ENCODE measurements at places on chromosomes 7 and 10.

GRCh38 chr7:27185013-27185853, at the start of gene HOXA11:
HOXA11 (minus strand) TSS chr7:27185232; CDS start chr7:27185144, 88 bp downstream.
- no peak for DNase-seq

GRCh38 chr10:100827819-100828737, 82.7 kb downstream of the PAX2 start:
- DNase-seq = no peak

- no peak for DNase-seq
Observed at GRCh38 chr10:109127363-109127762, 795.9 kb downstream of the XPNPEP1 start.

DNA sequence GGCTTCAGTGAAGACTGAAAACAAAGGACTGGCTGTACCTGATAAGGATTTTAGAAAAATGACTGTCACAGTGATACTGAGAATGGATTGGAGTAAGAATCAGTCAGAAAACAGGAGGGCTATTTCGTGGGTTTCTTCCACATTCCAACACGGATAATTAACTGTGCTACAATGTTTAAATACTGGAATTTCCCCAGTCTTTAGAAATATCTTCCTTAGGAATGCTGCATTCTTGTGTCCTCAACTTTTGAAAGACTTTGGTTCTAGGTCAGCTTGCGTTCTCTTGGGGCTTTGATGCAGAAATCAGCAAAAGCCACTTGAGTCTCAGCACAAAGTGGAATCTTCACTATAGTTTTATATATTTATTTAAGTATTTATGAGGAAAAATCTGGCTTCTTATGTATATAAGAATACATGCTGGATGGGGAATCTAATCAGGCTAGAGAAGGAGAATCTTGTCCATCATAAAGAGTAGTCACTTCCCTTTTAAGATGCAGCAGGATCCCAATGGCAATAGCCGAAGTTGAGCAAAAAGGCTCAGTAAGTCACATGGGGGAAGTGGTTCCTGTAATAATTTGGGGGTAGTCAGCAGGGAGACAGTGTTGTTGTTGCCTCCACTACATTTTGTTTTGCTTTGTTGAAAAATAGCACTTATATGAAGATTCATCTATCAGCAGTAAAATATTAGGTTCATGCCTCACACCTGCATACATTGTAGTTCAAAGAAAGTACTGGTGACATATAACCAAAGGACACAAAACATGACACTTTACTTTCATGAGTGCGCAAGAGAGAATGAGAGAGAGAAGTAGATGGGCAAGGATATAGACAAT, 86.0 kb downstream of the CH25H start:
- no peak for DNase-seq

GRCh38 chr7:151851145-151851751, 25.7 kb downstream of the PRKAG2 start:
- DNase-seq = no peak

DNA sequence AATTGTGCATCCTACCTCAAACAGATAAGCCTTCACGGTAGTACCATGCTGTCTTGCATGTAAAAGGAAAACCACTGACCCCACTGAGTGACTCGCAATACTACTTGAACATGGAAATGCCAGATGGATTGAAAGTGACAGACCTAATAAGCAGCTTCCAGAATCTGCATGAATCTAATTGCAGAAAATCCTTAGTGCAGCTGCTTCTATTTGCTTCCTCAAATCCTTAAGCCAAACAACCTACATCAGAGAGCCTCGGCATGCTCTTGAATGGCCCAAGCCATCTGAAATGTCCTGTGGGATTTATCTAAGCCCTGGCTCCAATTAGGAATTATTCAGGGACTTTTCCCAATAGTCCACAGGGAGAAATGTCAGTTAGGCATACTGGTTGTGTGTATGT, 509.5 kb upstream of the CELF2 start:
- no peak for DNase-seq

DNA sequence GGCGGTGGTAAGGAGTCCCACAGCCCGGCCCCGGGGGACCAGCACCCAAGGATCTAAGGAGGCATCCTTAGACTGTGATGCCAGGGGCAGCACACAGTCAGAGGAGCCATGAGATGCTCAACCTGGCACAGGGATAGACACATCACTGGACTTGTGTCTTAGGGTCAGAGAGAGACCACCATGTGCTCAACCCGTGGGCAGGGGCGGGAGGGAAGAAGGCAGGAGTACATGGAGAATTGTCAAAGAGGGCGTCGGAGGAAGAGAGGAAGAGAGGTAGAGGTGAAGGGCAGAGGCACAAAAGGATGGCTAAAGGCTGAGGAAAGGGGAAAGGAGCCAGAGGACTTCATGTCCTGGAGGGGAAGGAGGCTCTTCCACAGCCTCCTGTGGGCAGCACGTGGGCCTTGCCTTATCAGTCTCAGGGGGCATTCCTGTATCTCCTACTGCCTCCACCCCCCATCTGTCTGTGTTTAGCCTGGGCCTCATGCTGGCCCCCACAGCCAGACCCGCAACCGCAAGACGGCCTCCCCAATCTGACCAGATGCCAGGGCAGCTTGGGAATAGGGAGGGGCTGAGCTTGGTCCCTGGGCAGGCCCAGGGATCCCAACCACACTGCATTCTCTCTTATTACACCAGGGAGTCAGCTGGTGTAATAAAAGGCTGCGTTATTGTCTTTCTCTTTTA, 2.2 kb downstream of the ADCY1 start:
- DNase-seq = no peak

- DNase-seq = peak; percentile 67
Observed at GRCh38 chr7:50449881-50450589, at the start of gene FIGNL1. FIGNL1 (minus strand) TSS chr7:50450350; CDS start chr7:50447287, 3,063 bp downstream.

GRCh38 chr10:20682782-20683181, 214.3 kb downstream of the NEBL start:
- DNase-seq = no peak

GRCh38 chr7:93830141-93830925, 60.2 kb downstream of the TFPI2 start:
- DNase-seq = no peak

DNA sequence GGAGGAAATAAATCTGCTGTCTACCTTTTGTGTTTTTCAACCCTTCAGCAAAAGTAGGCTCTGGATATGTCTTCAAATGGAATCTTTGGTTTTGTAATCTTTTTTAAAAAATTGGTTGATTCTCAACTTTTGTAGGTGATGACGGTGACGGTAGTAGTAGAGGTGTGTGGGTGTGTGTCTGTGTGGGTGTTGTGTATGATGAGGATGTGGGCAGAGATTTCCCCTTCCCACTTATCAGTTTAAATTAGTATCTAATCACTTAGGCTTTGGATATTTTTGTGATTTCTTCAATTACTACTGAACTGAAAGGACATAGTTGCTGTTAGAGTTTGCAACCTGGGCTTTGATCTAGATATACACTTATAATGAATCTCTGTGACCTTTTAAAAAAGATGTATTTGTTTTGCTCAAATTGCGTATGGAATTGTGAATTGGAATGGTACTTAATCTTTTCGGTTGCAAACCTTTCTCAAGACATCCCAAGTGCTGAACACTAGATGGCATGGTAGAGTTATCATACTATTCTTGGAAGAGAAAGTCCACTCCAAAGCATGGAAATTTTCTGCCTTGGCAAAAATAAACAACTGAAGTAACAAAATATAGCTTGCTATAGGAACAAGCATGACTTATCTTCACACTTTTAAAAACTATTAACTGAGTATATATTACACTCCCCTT, 51.9 kb upstream of the A1CF start:
- DNase-seq = no peak

DNA sequence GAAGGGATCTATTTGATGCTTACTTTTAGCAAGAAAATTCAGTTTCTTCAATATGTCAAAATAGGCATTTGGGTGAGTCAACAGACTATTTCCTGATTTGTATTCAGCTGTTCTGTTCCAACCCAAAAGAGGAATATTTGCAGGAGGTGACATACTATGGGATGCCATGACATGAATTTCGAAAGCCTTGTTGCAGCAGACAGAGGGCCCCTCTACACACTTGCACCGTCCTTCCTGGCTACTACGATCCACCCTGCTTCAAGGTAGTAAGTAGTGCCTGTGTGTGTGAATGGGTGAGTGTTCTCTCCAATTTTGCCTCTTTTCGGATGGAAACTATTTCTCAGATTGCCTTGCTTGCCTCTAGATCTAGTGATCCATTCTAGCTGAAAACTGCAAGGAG, 413.0 kb upstream of the ADARB2 start:
- DNase-seq = no peak

GRCh38 chr10:72654720-72655119, 28.8 kb upstream of the MICU1 start:
- no peak for DNase-seq

DNA sequence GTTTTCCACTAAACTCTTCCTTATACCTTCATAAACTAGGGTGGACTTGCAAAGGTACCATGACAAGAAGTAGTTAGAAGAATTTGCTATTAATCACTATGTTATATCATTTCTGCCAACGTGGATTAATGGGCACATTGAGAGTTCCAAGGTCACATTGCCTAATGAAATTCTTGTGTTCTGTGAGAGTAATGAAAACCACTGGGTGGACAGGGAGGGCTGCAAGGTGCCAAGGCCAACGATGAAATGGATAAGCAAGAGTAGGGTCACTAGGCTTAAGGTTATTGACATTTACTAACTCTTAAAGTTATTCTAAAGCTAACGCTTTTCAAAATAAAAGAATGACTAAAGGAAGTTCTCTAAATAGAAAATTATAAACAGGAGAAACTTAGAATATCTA, 6.6 kb upstream of the ABCB4 start:
- no peak for DNase-seq

GRCh38 chr7:28408105-28408959, 4.0 kb upstream of the CREB5 start:
- no peak for DNase-seq

GRCh38 chr7:47744883-47745282, 163.0 kb upstream of the TNS3 start:
- DNase-seq = no peak

DNA sequence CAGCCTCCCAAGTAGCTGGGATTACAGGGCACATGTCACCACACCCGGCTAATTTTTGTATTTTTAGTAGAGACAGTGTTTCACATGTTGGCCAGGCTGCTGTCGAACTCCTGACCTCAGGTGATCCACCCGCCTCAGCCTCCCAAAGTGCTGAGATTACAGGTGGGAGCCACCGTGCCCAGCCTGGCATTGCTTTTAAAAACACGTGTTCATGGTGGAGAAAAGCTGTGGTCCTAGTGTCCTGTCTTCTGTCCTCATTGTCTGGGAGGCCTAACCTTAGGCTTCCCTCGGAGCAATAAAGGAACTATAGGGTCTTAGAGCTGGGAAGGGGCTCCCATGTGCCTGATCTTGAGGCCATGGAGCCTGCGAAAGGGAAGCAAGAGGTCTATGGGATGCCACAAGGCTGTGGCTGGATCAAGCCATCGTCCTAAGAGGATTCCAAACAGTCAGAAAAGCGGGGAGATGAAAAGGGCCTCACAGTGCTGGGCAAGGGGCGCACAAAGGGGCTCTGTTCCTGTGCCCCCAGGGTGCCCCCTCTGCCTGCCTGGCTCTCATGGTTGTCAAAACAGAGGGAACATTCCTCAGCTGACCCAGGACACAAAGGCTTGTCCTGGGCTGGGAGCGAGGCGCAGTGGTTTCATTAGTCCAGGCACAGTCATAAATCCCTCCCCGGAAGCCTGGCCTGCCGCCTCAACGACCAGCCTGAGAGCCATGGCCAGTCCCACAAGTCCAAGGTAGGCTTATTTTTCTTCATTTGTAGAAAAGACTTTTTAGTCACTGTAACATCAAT, 106.6 kb upstream of the TNS3 start:
- no peak for DNase-seq

- no peak for DNase-seq
Observed at GRCh38 chr10:122462533-122463465, 1.4 kb downstream of the HTRA1 start.

DNA sequence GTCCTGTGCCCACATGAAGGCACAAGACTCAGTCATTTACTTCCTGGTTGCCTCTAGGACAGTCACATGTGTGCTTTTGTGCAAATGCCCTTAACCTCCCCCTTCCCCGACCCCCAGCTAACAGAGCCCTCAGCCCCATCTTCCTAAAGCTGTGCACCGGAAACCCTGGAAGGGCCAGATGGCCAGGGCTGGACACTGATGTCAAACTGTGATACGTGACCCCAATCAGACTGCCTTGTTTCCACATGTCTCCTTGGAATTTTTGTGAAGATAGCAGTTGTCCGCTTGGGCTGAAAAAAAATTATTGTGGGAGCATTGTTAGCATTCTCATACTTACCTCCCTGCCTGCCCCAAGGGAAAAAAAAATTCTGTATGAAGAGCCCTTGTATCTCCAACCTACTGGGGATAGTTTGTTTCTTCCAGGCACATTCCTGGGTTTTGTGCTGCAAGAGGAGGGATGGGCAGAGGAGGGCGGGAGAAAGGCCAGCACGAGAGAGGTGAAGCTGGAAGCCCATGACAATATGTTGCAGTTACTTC, 17.0 kb upstream of the ADAM12 start:
- DNase-seq = no peak

DNA sequence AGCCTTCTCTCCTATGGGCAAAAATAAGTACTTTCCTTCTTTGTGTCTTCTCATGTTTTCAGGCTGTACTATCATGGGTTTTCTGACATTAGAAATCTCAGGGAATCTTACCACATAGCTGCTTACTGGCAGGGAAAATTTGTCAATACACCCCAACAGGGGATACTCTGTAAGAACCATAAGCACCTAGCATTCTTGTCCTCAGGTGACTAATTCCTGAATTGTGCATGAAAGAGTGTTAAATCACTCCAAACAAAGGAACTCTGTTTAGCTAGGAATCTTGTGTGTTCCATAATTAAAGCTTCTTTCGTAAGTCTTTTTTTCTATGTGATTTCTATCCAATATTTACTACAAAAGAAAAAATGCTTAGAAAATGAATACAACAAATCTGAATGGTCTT, 206.7 kb upstream of the POT1 start:
- DNase-seq = no peak

GRCh38 chr7:142836426-142836825, 18.4 kb upstream of the EPHB6 start:
- DNase-seq = no peak

GRCh38 chr10:126175641-126176262, 212.5 kb downstream of the ADAM12 start:
- DNase-seq = no peak

- no peak for DNase-seq
Observed at GRCh38 chr10:24407928-24408327, 199.0 kb downstream of the KIAA1217 start.

DNA sequence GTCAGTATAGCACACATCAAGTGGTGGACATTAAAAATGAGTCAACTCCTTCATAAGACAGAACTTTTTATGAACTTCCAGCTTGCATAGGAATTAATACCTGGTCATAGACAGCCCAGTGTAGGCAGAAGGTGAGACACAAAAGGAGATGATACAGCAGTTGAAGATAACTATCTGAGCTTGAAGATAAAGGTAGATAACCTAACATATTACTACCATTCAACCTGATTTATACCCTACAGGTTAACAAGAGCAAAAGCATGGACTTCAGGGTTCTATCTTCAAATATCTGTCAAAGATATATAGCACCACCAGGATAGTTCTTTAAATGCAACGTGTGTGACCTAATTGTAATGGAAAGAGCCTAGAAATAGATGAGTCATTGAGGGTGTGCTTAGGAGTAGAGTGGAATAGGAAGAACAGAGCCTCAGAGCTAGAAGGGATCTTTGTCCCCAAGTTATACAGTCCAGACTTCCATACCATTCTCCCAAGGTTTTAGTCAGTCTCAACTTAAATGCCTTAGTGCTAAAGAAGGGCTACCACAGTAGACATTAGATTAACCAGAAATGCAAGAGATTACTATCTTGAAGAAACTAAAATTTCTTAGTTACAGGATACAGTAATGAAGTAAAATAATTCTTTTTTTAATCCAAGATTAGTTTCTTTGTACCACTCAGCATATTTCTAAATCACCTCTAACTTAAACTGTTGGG, 9.2 kb downstream of the ZNF800 start:
- DNase-seq = no peak

- DNase-seq = no peak
Observed at GRCh38 chr7:2968616-2969397, 74.9 kb downstream of the CARD11 start.

Measured in stimulated activated CD4-positive, alpha-beta T cell treated with anti-CD3 and anti-CD28 coated beads, Interleukin-1b, Interleukin-23, amount 100 ng/mL, for 1 hour (primary cell).